Activated T-helper 2 cell treated with anti-CD3 and anti-CD28 coated beads, Interferon-gamma antibody, Interleukin-2, Interleukin-4, amounts not matched to agents 10 μg/mL and 5 μg/mL and 100 μg/mL, durations not matched to agents 14 hours and 24 hours and 36 hours (primary cell): ENCODE measurements at places on chromosomes 2 and 18. TPM values are rescaled to one million over a fixed set of nuclear protein-coding genes. Genes with fewer than 3 reads are reported as not detected.

SDC1 gene
- 0.59 and 0.62 TPM in 2 replicates for total RNA-seq

GALNT5 gene
- not detected in 2 replicates for total RNA-seq

FAHD2B gene
- 27.1 and 29.0 TPM in 2 replicates for total RNA-seq

MC4R gene
- total RNA-seq: not detected in 2 replicates

TMEM150A gene
- total RNA-seq: 6.5 and 7.0 TPM in 2 replicates

CD226 gene
- 81.5 and 85.3 TPM in 2 replicates for total RNA-seq

GRCh38 chr18:73979742-73980141 lies 167.9 kb downstream of the FBXO15 start:
- no peak overlapping the region for H3K27ac ChIP-seq
- H3K36me3 ChIP-seq: no peaks in the 10 kb centered on the region
- peaks cover 1% of the 10 kb centered on the region for H3K27me3 ChIP-seq
- H3K4me3 ChIP-seq: no peak overlapping the region
- no peak for DNase-seq
- peaks cover 12% of the 10 kb centered on the region for H3K4me1 ChIP-seq

GRCh38 chr18:7733642-7734041 lies 166.5 kb downstream of the PTPRM start:
- no peak overlapping the region for H3K27ac ChIP-seq
- no peak overlapping the region for H3K4me3 ChIP-seq
- no peaks in the 10 kb centered on the region for H3K4me1 ChIP-seq
- DNase-seq: no peak
- H3K27me3 ChIP-seq: no peaks in the 10 kb centered on the region

DNA sequence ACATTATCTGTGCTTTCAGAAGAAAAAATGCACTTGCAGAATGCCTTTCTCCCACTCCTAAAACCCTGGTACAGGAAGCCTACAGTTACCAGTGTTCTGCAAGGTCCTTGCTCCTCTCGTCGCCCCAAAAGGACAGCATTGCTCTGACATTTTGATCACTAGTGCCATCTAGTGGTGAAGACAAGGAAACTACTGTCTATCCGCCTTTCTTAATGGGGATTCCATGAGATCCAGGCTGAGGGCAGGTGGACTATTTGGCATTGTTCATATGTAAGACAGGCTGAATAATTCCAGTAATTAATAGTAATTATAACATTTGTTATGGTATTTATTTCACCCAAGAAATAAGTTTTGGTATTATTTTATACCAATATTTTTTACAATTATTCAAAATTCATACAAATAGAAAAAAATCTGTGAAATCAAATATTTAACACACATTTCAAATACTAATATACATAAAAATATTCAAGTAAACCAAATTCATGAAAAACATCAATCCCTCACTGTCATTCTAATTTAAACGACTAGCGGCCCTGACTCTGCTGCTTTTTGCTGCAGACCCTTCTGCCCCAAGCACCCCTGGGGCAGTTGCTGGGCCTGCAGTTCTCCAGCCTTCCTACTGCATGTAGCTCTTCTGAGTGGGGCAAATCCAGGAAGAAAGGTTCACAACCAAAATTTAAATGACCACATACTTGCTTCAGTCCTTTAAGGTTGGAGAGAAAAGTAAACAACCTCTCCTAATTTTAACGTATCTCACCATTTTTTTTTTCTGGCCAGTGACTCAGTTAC lies 19.0 kb downstream of the TPGS2 start:
- no peak overlapping the region for H3K4me3 ChIP-seq
- no peak overlapping the region for H3K27ac ChIP-seq
- H3K4me1 ChIP-seq: peaks cover 4% of the 10 kb centered on the region
- H3K36me3 ChIP-seq: peaks cover 58% of the 10 kb centered on the region

DNA sequence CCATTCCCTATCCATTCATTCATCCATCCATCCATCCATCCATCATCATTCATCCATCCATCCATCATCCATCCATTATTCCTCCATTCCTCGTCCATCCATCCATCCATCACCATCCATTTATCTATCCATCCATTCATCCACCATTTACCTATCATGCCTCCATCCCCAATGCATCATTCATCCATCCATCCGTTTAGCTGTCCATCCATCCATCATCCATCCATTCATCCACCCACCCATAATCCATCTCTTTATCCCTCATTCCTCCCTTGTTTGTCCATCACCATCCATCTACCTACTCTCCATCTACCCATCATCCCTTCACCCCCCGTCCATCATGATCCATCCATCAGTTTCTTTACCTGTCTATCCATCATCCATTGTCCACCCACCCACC lies 13.6 kb downstream of the NFATC1 start:
- H3K36me3 ChIP-seq: peaks cover 62% of the 10 kb centered on the region
- H3K4me1 ChIP-seq: peaks cover 24% of the 10 kb centered on the region
- H3K4me3 ChIP-seq: no peak overlapping the region

DNA sequence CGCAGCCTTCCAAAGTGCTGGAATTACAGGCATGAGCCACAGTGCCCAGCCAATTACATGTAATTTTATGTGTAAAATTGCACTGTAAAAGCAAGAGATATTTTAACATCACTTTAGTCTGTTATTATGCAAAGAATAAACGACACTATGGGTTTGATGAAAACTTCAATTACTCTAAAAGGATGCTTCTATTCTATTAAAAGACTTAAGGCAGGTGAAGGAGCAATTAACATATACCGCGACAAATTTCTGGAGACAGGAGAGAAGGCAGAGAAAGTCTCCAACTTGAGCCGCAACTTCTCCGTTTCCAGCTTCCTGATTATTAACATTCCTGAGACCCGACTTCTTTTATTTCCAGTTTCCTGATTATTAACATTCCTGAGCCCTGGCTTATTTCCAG lies 53.7 kb downstream of the FAM210A start:
- no peaks in the 10 kb centered on the region for H3K27me3 ChIP-seq
- peaks cover 27% of the 10 kb centered on the region for H3K36me3 ChIP-seq
- no peak overlapping the region for H3K27ac ChIP-seq

GRCh38 chr2:140108706-140109475 lies 1328.7 kb upstream of the NXPH2 start:
- no peaks in the 10 kb centered on the region for H3K36me3 ChIP-seq
- no peak for DNase-seq
- H3K4me3 ChIP-seq: no peak overlapping the region
- no peaks in the 10 kb centered on the region for H3K4me1 ChIP-seq
